KG1 (cell line): ENCODE measurements at places on chromosomes 5 and 9.
A peak's percentile ranks its signal among the peaks of the same experiment; 100 is the strongest.

- DNase-seq, result no peak
Observed at GRCh38 chr5:176342766-176343458, 18.7 kb downstream of the KIAA1191 start.

GRCh38 chr5:138083702-138084101 is at the start of gene WNT8A:
Gene WNT8A, plus strand, starts transcription at chr5:138084033. Its CDS starts 95 bp downstream, at chr5:138084128.
- no peak for DNase-seq

GRCh38 chr9:101265261-101265660 is 119.5 kb downstream of the BAAT start:
- DNase-seq, result no peak

- no peak for DNase-seq
Observed at GRCh38 chr5:64637837-64638443, 52.4 kb upstream of the SHISAL2B start.

- DNase-seq, result peak; percentile 51
Observed at GRCh38 chr5:181159286-181160151, 12.1 kb downstream of the OR2V2 start.
